ENCODE measurements at places on chromosomes 4 and X.

DNA sequence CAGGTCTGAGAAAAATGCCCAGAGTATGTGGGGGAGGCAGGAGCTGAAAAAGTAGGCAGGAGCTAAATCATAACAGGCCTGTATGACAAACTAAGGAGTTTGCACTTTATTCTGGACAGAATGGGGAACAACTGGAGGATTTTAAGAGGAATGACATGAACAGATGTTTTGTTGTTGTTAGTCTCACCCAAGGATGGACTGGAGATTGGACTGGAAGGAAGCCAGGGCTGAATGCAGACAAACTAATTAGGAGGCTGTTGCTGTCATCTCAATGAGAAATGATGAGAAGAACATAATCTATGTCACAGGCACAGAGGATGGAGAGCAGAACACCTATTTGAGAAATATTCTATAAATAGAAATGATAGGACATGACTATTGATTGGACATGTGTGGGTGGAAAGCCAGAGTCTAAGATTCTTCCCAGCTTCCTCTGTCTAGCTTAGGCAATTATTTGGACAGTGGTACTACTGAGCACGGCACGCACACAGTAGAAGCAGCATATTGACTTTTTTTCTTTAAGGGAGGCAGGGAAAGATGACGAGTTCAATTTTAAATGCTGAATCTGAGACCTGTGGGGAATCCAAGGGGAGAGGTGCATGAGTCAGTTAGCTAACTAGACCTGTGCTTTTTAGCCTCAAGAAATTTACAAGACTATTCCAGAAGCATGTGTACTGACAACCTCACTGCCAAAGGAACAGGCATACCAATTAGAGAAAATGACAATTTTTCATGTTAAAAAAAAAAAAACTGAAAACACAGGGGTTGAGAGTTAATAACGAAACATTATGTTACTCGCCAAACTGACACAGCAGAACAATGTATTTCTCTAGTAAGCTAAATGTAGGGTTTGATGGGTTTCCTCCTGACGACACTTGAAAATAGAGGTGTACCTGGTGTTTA is 963 bp upstream of the USO1 start:
- no peak for DNase-seq

GRCh38 chrX:68995386-68995779 is 166.6 kb downstream of the EFNB1 start:
- no peak for DNase-seq

DNA sequence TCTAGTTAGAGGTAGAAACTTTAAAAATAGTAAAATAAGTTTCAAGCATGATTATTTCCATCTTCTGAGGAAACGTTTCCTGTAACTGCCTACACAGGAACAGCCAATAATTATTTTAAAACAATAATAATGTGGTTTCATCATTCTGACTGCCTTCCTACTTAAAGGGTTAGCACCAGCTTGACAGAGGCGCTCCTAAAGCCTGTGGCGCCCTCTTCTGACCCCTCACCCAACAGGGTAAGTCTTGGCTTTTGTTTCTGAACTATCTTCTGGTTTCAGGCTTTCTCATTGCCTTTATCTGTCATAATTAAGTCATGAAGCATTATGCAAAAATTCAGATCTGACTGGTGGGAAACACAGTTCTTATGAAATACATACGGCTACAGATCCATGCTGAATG is 96.7 kb downstream of the ITM2A start:
- DNase-seq: no peak

GRCh38 chr4:179415847-179416223 is 1973.6 kb upstream of the AGA start:
- DNase-seq: no peak

DNA sequence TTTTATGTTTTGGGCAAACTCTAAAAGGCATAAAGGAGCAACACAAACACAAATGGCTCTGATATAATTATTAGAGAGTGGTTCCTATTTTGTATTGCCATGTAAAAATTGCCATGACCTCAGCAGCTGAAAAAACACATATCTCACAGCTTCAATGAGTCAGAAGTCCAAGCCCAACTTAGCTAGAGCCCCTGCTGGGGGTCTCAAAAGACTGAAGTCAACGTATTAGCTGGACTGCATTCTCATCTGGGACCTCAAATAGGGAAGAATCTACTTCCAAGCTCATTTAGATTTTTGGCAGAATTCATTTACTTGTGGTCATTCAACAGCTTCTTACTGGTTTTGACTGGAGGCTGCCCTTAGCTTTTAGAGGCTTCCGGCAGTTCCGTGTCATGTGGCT is 47.4 kb downstream of the FREM3 start:
- DNase-seq: no peak

Measured in NCI-H1436 (cell line).